GM12892 (cell line): ENCODE measurements at places on chromosomes 6 and 20.
A peak's percentile ranks its signal among the peaks of the same experiment; 100 is the strongest.

DNA sequence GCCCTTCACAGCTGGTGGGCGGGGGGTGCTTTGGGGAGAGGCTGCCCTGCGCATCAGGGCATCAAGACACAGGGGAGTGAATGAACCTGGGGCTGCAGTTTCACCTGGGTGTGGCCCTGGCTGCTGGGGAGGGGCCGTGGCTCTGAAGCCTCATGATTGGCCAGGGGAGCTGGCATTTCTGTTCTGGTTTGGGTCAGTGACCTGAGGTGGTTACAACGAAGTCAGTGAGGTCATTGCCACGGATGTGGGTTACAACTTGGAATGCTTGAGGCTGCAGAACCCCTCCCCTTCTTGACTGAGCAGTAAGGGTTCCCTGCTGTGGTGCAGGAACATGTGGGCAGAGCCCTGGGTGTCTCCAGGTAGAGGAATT, 3.0 kb downstream of the TCEA2 start:
- DNase-seq = peak; percentile 75

DNA sequence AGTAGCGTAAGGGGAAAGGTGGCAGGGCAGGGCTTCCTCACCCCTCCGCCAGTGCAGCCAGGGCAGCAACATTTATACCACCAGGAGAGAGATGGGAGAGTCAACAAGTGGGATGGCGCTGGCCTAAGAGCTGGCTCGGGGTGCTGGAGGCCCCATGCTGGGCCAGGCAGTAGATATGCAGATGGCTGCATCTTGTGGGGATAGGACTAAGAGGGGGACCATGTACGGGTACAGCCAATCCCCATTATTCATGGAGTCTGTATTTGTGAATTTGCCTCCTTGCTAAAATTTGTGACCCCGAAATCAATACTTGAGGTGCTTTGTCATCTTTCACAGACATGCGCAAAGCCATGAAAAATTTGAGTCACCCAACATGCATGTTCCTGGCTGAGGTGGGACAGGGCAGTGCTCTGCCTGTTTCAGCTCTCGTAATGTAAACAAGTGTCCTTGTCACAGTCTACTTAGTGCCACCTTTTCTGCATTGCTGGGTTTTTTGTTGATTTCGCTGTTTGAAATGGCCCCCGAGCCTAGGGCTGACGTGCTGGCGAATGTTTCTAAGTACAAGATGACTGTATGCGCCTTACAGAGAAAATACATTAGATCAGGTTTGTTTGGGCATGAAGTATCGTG, 27.5 kb upstream of the TAF8 start:
- no peak for DNase-seq

GRCh38 chr6:87829622-87830121, 127.6 kb upstream of the AKIRIN2 start:
- DNase-seq = no peak

GRCh38 chr6:134642279-134642678, 307.6 kb downstream of the ALDH8A1 start:
- DNase-seq = no peak

GRCh38 chr6:111623046-111623718, 17.5 kb upstream of the TRAF3IP2 start:
- DNase-seq = no peak

DNA sequence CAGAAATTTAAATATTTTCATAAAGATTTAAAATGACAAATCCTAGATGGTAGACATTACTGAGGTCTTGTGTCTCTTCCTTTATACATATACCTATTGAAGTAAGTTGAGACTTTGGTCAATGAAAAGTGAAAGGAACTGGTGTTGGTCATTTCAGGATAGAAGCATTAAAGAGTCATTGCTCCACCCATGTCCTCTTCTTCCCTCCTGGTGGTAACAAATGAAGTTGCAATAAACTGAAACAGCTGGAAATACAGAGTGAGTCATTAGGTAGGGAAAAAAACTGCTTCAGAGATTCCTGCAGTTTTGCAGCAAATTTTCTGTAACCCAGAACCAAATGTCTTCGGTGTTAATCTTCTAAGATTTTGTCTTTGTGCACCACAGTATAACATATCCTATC, 448.0 kb downstream of the EYS start:
- no peak for DNase-seq

GRCh38 chr6:154039231-154039842, at the start of gene OPRM1:
OPRM1 (plus strand) TSS chr6:154039240; CDS start chr6:154039545, 305 bp downstream.
- DNase-seq = peak; percentile 5

- peak; percentile 74 for DNase-seq
Measured at GRCh38 chr20:43666376-43667328, at the start of gene MYBL2. MYBL2 (plus strand) TSS chr20:43667114; CDS start chr20:43667284, 170 bp downstream.

DNA sequence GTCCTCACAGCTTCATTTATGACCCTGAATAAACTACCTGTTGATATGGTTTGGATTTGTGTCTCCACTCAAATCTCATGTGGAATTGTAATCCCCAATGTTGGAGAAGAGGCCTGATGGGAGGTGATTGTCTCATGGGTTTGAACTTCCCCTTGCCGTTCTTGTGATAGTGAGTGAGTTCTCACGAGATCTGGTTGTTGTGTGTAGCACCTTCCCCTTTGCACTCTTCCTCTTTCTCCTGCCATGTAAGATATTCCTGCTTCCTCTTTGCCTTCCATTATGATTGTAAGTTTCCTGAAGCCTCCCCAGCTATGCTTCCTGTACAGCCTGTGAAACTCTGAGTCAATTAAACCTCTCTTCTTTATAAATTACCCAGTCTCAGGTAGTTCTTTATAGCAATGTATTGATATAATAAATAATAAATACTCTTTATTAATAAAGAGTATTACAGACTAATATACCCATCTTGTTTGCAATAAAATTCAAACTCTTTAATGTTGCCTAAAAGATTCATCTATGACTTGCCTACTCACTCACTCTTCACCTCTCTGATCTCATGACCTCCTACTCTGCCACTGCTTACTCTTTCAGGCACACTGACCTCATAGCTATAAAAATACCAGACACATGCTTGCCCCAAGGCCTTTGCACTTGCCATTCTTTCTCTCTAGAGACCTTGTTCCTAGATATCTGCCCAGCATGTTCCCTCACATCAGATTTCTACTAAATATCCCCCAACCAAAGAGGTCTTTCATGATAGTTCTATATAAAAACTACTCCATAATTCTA, 256.4 kb upstream of the MARCKS start:
- no peak for DNase-seq

DNA sequence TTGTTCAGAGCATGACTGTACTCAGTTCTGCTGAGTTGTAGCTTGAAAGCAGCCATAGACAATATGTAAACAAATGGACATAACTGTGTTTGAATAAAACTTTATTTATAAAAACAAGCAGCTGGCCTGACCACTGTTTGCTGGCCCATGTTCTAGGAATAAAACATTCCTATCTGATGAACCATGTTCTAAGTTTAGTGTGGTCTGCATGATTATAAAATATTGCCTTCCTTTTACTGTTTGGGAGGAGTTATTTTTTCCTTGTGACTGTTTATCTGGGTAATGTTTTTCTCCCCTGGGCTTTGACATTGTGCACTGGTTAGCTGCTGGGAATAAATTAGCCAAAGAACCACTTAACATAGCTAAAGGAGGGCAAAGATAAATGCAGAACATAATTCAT, 55.1 kb downstream of the CDS2 start:
- no peak for DNase-seq
